ENCODE measurements at places on chromosomes 5 and 9.

GRCh38 chr5:73312146-73312871 is 136.3 kb downstream of the FOXD1 start:
- no peaks in the 10 kb centered on the region for H3K4me1 ChIP-seq
- H3K4me3 ChIP-seq, result no peak overlapping the region
- H3K27ac ChIP-seq, result no peak overlapping the region

- no peak for ATAC-seq
- H3K4me3 ChIP-seq, result no peak overlapping the region
- H3K27me3 ChIP-seq, result no peaks in the 10 kb centered on the region
- H3K27ac ChIP-seq, result no peak overlapping the region
- no peaks in the 10 kb centered on the region for H3K36me3 ChIP-seq
- no peaks in the 10 kb centered on the region for H3K4me1 ChIP-seq
These were observed 131.9 kb downstream of the NPR3 start for GRCh38 chr5:32842813-32843530.

- H3K27ac ChIP-seq, result no peak overlapping the region
- no peak overlapping the region for H3K4me3 ChIP-seq
- no peak for ATAC-seq
These were observed 53.0 kb downstream of the ZNF354C start for GRCh38 chr5:179113143-179113530.

DNA sequence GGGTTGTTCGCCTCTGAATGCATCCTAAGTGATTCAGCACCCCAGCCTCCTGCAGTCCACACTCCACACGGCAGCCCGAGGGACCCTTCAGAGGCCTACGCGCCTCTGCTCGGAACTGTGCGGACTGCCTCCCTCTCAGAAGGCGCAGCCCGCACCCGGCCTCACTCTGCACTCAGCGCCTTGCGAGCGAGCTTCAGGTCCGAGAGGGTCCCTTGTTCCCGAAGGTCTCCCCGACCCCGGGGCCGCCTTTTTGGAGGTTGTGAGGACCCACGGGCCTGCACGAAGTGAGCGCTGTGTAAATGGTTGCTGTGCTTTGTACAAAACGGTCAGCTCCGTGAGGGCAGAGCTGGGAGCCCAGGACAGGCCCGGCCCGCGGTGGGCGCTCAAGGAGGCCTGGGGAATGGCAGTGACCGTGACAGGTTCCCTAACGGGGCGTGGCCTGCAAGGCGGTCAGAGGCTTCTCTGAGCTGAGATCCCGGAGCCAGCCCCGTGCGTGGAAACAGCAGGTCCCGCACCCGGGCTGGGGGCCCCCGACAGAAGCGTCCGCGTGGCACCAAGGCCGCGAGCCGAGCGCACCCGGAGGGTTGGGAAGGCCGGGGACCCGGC is 698 bp upstream of the CACNA1B start:
- H3K36me3 ChIP-seq, result no peaks in the 10 kb centered on the region
- H3K4me3 ChIP-seq, result no peak overlapping the region
- peaks cover 51% of the 10 kb centered on the region for H3K27me3 ChIP-seq
- ATAC-seq, result no peak
- no peaks in the 10 kb centered on the region for H3K4me1 ChIP-seq
- H3K27ac ChIP-seq, result no peak overlapping the region

DNA sequence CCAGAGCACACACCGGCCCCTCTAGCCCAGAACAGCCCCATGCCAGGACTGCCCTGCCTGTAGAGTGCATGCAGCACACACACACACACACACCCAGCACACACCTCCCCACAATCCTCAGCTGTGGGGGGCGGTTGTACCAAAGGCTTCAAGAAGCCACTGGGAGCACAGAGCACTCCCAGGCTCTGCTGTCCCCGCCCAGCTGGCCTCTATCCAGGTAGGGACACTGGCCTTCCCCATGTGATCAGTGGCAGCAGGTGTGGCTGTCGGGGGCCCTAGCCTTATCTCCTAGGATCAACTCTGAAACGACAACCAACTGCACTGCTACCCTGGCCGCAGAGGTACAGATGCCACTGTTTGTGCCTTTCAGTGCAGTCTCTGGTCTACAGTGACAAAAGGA is 2.0 kb downstream of the ANAPC2 start:
- peaks cover 42% of the 10 kb centered on the region for H3K36me3 ChIP-seq
- no peak for ATAC-seq
- H3K4me1 ChIP-seq, result peaks cover 56% of the 10 kb centered on the region
- H3K4me3 ChIP-seq, result peak overlapping the region; percentile 95
- no peaks in the 10 kb centered on the region for H3K27me3 ChIP-seq

DNA sequence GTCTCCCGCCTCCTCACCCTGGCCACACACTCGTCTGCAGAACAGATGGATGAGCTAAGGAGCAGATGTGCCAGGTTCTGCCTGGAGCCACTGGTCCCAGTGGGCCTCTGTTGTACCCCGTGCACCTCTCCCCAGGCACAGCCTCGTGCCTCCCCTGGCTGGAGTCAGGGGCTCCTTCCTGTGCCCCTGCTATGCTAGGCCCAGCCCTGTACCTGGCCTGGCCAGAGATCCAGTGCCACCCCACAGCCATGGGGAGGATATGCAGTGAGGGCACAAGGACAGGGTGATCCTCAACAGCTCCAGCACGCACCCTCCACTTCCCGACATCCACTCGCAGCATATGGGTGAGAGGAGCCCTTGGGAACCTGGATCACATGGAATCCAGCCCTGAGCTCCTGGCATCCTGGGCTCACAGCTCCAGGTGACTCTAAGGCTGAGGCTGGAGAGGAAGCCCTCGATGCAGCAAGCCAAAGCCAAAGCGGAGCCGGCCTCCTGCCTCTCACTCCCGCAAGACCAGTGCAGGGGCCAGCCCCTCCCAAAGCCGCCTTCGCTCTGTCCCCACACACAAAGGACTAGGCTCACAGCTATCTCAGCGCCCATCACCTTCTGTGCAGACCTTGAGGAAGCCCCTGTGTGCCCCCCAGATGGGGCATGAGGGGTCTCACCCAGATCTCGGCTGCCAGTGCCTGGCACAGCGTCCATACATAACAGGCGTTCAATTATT is 23.7 kb upstream of the ADAMTS2 start:
- H3K27ac ChIP-seq, result no peak overlapping the region
- H3K4me3 ChIP-seq, result no peak overlapping the region
- no peak for ATAC-seq
- no peaks in the 10 kb centered on the region for H3K4me1 ChIP-seq
- no peaks in the 10 kb centered on the region for H3K36me3 ChIP-seq
- H3K27me3 ChIP-seq, result peaks cover 5% of the 10 kb centered on the region

DNA sequence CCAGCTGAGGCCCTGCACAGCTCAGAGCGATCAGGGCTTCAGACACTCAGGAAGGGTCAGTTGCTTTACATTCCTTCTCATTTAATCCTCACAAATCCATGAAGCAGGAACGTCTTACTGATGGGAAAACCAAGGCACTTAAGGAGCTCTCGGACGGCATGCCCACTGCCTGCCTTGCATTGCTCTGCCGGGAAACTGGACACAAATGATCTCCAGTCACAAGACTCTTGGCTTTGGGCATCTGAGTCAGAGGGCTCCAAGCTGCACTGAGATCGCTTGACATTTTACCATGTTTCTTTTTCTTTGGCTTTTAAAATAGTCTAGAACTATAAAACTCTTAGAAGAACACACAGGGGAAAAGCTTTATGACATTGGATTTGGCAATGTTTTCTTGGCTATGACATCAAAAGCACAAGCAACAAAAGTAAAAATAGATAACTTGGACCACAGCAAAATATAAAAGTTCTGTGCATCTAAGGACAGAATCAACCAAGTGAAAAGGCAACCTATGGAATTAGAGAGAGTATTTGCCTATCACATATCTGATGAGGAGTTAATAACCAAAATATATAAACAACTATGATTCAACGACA is 43.6 kb upstream of the HRH2 start:
- no peak overlapping the region for H3K4me3 ChIP-seq
- H3K36me3 ChIP-seq, result no peaks in the 10 kb centered on the region
- H3K27me3 ChIP-seq, result peaks cover 31% of the 10 kb centered on the region

DNA sequence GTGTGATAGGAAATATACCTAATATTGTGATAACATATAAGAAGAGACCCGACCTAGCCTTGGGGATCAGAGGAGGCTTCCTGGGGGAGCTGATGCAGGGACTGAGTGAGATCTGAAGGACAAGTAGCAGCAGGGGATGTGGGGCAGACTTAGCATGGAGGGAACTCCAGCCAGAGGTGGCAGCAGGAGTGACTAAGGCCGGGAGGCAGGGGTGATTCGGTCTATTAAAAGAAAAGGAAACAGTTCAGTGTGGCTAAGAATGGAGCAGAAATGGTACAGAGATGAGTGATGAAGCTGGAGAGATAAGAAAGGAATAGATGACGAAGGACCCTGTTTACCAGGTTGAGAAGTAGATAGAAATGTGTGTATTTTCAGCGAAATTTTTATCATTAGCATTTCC is 408.8 kb downstream of the ENC1 start:
- H3K27me3 ChIP-seq, result peaks cover 34% of the 10 kb centered on the region
- H3K4me1 ChIP-seq, result no peaks in the 10 kb centered on the region
- no peaks in the 10 kb centered on the region for H3K36me3 ChIP-seq
- no peak for ATAC-seq
- no peak overlapping the region for H3K27ac ChIP-seq

DNA sequence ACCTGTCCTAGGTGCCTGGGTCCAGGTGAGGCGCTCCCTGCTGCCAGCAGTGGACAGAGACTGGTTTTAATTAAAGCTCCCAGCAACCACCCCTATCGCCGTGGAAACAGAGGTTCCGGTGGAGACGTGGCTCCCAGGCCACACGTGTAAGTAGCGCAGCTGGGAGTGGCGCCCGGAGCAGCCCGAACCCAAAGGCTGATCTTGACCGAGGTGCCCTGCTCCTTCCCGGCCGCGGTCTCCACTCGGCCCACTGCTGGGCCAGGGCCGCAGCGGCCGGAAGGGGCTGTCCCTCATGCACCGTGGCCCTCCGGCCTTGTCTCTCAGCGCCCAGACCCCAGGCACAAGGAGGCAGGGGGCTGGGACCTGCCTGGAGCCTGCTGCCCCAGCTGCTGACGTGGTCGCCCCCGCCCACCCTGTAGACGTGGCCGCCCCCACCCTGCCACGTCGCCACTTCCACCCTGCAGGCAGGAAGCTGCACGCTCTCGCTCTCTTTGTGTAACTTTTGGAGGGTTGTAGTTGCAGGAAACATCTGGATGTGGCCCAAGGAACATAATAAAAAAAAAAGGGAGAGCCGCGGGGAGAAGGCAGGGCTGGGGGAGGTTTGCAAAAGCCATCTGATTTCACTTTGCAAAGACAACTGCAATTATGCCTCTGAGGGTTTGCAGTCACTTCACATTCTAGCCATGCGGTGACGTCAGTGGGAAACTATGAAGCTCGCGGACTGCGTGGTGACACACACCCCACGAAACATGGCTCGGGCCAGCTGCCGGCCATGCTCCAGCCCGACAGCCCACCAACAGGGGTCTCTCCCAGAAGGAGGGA is 129.9 kb downstream of the RXRA start:
- no peaks in the 10 kb centered on the region for H3K27me3 ChIP-seq
- H3K4me1 ChIP-seq, result peaks cover 16% of the 10 kb centered on the region
- peak overlapping the region; percentile 82 for H3K27ac ChIP-seq
- no peaks in the 10 kb centered on the region for H3K36me3 ChIP-seq
- ATAC-seq, result peak; percentile 82

GRCh38 chr5:157100140-157100679 is 8.6 kb downstream of the HAVCR2 start:
- ATAC-seq, result peak; percentile 79
- peaks cover 6% of the 10 kb centered on the region for H3K36me3 ChIP-seq
- peaks cover 7% of the 10 kb centered on the region for H3K4me1 ChIP-seq

DNA sequence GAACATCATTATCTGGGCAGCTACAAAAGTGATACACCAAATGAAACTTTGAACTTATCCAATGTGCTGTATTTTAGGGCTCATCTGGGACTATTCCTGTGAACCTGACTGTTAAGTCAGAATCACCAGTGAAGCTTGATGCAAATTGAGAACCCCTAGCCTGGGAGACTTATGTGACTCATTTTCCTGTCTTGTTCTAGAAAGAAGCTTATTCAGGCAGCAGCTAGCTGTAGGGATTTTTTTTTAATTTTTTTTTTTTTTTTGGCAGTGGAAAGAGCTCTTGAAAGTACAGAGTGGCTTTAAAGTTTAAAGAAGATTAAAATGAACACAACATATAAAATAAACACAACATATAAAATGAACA is 81.1 kb upstream of the TNFAIP8 start:
- H3K27ac ChIP-seq, result peak overlapping the region; percentile 82
- no peaks in the 10 kb centered on the region for H3K36me3 ChIP-seq
- no peaks in the 10 kb centered on the region for H3K27me3 ChIP-seq

DNA sequence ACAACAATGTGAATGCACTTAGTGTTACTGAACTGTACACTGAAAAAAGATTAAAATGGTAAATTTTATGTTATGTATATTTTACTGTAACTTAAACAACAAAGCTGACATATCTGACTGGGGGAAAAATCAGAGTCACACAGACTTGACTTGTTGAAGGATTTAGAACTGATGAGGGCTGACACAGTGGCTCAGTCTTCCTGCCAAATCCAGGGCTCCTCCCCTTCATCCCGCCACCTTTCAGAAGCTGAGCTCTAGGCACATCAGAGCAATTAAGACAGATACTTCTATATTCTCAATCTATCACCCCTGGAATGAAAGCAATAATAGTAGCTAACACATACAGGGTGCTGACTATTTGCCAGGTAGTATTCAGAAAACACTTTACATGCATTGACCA is 27.7 kb upstream of the TAS2R1 start:
- no peaks in the 10 kb centered on the region for H3K4me1 ChIP-seq
- no peak for ATAC-seq
- no peak overlapping the region for H3K27ac ChIP-seq
- H3K4me3 ChIP-seq, result no peak overlapping the region

GRCh38 chr5:119879446-119879845 is 250.1 kb downstream of the FAM170A start:
- H3K27me3 ChIP-seq, result no peaks in the 10 kb centered on the region
- H3K4me3 ChIP-seq, result no peak overlapping the region
- H3K4me1 ChIP-seq, result no peaks in the 10 kb centered on the region
- no peaks in the 10 kb centered on the region for H3K36me3 ChIP-seq

GRCh38 chr9:120336753-120337090 is 243.2 kb downstream of the CDK5RAP2 start:
- no peaks in the 10 kb centered on the region for H3K36me3 ChIP-seq
- no peak for ATAC-seq
- H3K27me3 ChIP-seq, result peaks cover 9% of the 10 kb centered on the region
- no peak overlapping the region for H3K4me3 ChIP-seq
- H3K4me1 ChIP-seq, result no peaks in the 10 kb centered on the region

- peaks cover 27% of the 10 kb centered on the region for H3K4me1 ChIP-seq
- no peak overlapping the region for H3K27ac ChIP-seq
- no peaks in the 10 kb centered on the region for H3K27me3 ChIP-seq
- no peak for ATAC-seq
- no peak overlapping the region for H3K4me3 ChIP-seq
- H3K36me3 ChIP-seq, result no peaks in the 10 kb centered on the region
These were observed 280.4 kb upstream of the PTGER4 start for GRCh38 chr5:40399349-40399748.
